ENCODE measurements at places on chromosomes 4 and X.
A peak's percentile ranks its signal among the peaks of the same experiment; 100 is the strongest.

- DNase-seq, result no peak
Observed at GRCh38 chr4:1869530-1870327, 1.5 kb upstream of the NSD2 start.

- DNase-seq, result no peak
Observed at GRCh38 chr4:85569730-85570299, 94.9 kb downstream of the ARHGAP24 start.

DNA sequence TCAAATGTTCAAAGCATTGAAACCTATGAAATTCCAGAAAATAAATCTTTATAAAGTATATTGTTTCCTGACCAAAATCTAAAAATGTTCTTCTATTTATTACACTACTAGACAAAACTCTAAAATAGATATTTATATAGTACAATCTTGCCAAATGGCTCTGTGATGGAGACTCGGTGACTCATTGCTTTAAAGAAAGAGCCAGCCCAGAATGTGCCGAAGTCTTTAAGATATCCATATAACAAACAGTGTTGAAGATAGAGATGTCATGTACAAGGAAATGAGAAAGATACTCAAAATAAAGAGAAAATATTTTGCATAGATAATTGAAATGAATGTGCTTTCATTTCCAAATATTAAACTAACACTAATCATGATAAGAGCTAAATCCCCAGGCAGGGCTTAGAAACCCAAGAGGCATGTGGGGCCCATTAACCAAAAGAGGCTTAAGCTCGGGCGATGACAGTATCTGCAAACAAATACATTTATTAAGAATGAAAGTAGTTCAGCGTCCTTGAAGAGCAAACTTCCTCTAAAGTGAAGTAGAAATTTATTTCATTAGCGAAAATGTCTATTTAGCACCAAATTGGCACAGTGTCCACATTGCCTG is 102.1 kb upstream of the FAM9B start:
- DNase-seq, result no peak

DNA sequence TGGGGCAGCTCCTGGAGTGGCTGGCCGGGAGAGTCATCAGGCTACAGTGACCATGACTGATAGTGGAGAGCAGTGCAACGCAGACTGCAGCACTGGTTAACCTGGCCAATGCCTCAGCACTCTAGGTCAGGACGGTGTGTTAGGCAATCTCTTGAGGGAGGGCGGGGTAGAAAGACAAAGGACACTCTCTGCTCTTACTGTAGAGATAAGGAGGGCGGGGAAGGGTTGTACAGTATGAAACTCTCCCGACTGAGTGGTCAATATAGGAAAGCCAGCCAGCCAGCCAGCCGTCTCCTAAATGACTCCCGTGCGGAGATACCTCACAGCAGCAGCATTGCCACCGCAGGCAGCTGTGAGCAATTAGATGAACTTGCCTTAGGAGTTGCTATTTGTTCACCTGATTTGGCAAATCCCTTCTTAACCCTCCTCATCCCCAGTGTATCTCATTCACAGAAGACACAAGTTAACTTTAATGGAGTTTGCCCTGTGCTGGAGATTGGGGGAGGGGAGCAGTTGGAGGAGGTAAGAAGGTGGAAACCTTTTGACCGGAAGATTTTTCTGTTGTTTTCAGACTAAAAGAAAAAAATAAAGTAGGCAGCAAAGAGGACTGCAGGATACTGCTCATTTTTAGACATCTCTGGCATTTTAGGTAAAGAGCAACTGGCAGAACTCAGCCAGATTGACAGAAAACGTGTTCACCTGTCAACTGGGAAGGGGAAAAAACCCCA is 330.5 kb downstream of the HNRNPD start:
- no peak for DNase-seq

GRCh38 chrX:66203114-66203513 is 39.1 kb downstream of the HEPH start:
- DNase-seq, result no peak

GRCh38 chr4:95068818-95069478 is 311.2 kb downstream of the BMPR1B start:
- no peak for DNase-seq

DNA sequence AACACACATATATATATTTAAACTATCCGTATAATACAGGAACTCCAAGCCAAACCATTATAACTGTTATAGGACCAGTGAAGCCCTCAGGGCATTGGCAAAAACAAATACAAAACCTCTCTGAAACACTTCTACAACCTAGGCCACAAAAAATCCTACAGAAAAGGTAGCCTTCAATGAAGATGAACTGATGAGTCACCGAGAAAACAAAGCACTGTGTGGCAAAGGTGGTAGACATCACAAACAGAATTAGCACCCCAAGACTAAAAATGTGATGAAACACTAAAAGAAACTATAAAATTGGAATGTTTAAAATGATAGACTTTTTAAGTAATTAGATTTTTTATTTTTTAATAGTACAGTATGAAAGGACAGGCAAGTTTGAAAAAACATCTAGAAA is 5.5 kb upstream of the HSPA4L start:
- DNase-seq, result no peak

GRCh38 chr4:173835903-173836302 is 305.9 kb upstream of the HAND2 start:
- DNase-seq, result no peak

GRCh38 chrX:154650221-154650510 is 3.2 kb downstream of the CTAG2 start:
- no peak for DNase-seq

DNA sequence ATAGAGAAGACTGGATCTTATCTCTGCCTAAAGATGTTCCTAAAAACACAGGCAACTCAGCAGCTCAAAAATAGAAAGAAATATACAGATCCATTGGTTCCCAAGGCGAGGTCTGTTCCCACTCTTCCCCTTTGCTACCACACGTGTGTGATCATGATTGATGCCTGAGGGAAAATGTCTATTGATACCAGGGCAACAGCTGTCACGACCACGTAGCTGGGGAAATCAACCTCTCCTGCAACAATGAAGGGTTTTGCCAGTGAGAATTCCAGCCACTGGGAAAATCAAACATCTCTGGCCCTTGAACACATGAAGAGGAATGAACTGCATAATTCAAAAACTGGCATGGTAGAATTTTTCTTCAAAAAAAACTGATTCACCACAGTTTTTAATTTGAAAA is 131.0 kb upstream of the MAP3K15 start:
- no peak for DNase-seq

DNA sequence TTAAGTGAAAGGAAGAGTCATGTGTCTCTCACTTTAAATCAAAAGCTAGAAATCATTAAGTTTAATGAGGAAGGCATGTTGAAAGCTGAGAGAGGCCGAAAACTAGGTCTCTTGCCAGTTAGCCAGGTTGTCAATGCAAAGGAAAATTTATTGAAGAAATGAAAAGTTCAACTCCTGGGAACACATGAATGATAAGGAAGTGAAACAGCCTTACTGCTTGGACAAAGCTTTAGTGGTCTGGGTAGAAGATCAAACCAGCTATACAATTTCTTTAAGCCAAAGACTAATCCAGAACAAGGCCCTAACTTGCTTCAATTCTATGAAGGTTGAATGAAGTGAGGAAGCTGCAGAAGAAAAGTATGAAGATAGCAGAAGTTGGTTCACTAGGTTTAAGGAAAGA is 24.9 kb downstream of the RHOH start:
- DNase-seq, result no peak

DNA sequence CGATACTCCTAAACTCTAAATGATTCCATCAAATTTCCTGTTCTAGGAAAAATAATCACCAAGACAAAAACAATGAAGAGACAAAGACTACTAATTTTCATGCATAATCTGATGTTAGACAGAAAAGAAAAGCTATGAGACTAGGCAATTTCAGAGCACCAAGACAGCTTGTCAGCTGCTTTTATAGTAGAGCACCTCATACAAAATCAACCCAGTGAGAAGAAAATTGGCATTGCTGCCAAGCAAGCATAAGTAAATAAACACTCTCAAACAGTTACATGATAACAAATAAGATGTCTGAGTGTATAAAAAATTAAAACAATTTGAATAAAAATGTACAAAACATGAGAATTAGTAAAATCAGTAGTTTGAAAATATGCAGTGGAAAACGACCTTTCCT is 1544.6 kb downstream of the C4orf33 start:
- DNase-seq, result no peak

DNA sequence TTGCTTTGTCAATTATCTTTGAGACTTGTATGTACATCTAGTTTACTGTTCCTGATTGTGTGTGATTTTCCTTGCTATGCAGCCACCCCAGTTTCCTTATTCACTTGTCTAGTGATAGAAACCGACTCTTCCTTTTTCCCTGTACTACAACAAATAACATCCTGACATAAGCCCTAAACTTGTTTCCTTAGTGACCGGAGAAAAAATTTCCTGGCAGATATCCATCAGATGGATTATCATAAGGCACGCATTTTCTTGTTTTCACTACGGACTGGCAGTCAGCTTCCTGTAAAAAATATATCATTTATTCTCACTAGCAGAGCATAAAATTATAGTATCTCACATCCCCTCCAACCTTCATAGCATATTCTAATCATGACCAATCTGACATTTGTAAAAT is 410.7 kb downstream of the CENPC start:
- no peak for DNase-seq

DNA sequence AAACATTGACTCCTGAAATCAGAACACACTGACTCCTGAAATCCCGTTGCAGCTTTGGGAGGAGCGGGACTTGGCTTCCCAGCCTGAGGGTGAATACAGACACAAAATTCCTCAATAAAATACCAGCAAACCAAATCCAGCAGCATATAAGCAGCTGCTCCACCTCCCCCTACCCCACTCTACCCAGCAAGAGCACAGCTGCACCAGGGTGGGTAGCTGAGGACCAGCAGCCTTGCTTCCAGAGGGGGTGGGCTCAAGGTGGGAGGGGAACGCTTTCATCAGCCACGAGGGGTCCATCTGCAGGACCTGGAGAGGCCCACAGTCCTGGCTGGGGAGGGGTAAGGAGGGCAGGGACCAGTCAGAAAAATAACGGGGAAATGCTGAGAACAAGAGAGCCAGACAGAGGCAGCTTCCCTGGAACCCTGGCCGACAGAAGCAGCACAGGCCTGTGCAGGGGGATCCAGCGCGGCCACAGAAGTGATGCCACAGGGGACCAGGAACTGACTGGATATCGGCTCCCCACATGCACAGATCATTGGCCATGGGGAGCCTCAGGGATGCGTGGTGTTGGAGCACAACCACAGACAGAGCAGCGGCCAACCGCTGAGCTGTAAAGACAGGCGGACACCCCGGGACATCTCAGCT is 49.8 kb downstream of the FGFRL1 start:
- DNase-seq, result no peak

DNA sequence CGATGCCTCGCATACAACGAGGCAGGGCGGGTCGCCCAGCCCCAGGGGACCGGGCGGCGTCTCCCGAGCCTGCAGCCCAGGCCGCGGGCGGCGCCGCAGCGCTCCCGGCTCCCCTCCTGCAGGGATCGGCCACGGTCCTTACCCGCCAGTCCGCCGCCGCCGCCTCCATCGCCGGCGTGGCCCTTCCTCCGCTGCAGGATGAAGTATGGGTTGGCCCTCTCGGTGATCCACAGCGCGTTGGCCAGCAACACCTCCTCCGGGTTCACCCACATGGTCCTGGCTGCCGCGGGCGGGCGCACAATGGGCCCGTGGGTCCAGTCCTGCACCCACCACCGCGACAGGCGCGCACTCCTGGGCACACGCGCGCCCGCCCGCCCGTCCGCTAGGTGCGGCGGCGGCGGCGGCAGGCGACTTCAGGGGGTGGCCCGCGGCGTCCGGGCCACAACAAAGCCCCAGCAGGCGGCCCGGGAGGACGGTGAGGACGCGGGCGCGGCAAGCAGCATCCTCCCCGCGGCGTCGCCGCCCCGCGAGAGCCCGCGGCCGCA is 339 bp downstream of the TBC1D9 start:
- peak; percentile 12 for DNase-seq

DNA sequence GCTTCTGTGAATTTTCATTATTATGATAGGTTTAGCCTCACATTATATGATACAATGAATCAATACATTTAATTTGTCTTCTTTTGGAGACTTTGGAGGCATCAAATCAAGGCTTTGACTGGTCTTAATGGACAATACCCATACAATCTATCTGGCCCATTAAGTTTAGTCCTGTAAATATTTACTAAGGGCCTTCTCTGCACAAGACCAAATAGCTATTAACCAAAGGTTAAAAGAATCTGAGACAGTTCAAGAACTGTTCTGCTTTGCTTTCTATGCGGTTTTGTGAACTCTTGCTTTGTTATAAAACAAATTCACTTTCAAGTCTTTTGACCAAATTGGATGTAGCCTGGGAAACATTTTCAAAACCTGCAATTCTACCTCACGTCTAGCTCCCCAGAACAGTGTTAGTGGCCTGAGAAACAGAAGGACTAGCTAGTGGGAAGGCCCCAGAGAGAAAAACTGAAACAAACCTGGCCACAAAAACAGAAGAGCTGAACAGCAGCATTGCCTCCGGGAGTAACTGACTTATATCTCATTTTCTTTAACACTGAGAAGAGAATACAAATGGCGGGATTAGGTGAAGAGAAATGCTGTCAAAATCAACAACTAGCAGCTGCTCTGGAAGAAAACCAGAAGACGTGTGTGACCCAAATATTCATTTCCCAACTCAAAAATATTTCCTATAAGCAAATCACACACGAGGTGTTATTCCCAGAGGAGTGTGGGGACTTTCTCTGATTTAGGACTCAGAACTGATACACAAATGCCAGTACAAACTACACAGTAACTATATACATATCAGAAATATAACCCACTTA is 548 bp downstream of the TLR1 start:
- DNase-seq, result no peak

GRCh38 chr4:106362086-106362825 is 6.3 kb downstream of the GIMD1 start:
- no peak for DNase-seq

DNA sequence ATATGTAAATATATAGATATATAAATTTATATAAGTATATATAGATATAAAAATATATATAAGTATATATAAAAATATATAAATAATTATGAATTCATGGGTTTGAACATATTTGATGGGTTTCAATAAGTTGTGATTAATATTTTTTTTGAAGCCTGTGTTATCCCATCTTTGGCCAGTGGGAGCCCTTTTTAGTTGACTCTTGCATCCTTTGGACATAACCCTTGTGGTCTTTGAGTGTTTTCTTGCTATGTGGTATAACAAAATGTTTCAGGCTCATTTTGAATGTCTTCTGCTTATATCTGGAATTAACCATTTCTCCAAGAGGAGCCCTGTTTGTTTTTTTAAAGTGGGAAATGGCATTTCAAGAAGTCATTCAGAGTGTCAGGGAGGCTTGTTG is 15.2 kb downstream of the SNX25 start:
- no peak for DNase-seq

DNA sequence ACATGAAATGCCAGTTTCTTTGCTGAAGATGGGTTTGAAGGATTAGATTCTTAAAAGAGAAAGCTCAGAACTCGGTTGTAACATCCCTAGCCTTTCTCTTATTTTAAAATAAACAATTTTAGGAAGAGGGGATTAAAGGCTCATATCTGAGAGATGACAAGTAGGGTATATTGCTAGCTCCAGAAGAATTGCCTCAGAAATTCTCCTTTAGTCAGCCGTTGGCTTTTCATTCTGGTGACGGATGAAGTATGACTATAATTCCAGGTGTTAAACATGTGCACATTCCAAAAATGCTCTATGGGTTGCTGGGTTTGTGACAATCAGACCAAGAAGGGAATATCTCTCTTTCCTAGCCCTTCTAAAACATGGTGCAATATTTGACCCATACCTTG is 17.8 kb downstream of the DKK2 start:
- DNase-seq, result no peak

GRCh38 chr4:129334136-129334535 is 238.2 kb downstream of the C4orf33 start:
- DNase-seq, result no peak

GRCh38 chrX:45807572-45808425 is 607.1 kb upstream of the DIPK2B start:
- DNase-seq, result no peak

- DNase-seq, result no peak
Observed at GRCh38 chr4:157143369-157143768, 67.4 kb downstream of the GLRB start.

All from cortex of kidney (tissue), 1 donor.